ENCODE measurements at places on chromosomes 2 and 18.

- H3K4me1 ChIP-seq = no peaks in the 10 kb centered on the region
- no peak for DNase-seq
- H3K27ac ChIP-seq = no peak overlapping the region
- H3K27me3 ChIP-seq = no peaks in the 10 kb centered on the region
- H3K4me3 ChIP-seq = no peak overlapping the region
- H3K36me3 ChIP-seq = no peaks in the 10 kb centered on the region
Observed at GRCh38 chr2:189213250-189213649, 33.7 kb upstream of the COL5A2 start.

- no peak overlapping the region for H3K4me3 ChIP-seq
- no peak for DNase-seq
- peak overlapping the region; percentile 78 for H3K27ac ChIP-seq
Observed at GRCh38 chr2:216131175-216131926, 22.2 kb downstream of the XRCC5 start.

DNA sequence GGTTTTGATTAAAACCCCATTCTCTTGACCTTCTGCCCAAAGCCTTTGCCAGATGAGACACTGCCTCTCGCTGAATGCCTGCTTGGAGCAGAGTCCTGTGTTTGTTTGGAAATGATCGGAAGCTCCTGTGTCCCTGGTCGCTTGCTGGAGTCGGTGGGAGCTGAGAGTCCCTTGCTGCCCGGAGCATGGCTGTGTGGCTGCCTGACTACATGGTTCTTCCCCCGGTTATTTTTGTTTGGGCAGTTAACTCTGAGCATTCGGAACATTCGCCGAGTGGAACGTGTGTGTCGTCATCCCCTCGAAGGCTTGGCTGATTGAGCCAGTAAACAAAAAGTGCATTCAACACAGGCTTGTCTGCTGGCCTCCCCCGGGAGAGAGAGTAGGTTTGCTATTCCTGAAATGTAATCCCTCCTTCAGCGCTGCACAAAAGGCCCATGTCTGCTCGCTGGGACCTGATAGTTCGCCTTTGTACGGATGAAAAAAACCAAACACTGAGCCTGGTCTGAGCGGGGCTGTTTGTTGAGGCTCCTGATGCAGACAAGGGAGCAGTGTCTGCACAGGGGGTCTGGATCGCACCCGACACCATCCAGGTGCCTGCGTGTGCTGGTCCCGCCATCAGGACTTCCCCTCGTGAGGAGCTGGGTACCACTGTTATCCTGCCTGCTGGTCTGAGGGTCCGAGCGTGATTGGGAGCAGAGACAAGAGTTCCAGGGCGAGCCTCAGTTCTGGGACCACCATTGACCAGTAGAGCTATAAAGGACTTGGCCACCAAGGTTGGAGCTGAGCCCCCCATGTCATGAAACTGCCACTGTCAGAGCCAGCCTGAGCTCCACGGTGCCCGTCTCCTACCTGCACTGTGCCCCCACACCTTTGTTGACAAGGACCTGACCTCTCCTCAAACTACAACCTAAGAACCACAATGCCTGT is 83.8 kb downstream of the AGAP1 start:
- H3K27me3 ChIP-seq = no peaks in the 10 kb centered on the region
- no peak overlapping the region for H3K4me3 ChIP-seq
- peak overlapping the region; percentile 37 for H3K27ac ChIP-seq
- peak; percentile 57 for DNase-seq
- peaks cover 4% of the 10 kb centered on the region for H3K4me1 ChIP-seq

GRCh38 chr2:220434385-220434784 is 807.0 kb downstream of the SLC4A3 start:
- no peaks in the 10 kb centered on the region for H3K4me1 ChIP-seq
- H3K27me3 ChIP-seq = no peaks in the 10 kb centered on the region
- DNase-seq = no peak
- H3K27ac ChIP-seq = no peak overlapping the region

DNA sequence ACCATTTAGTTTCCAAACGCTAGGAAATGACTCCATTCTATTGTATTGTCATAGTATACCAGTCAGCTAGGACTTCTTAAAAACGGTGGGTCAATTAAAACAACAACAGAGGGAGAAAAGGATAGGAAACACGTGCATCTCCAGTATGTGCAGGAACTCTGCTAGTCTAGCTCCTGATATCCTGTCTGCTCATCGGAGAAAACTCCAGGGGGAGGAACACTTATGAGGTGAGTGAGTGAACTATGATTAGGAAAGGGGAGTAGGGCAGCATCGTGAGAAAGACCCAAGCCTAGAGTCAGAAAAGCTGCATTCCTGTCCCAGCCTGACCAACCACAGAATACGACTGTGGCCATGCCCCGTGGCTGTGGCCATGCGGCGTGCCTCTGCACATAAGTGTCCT is 34.2 kb downstream of the DTNB start:
- DNase-seq = no peak
- no peak overlapping the region for H3K27ac ChIP-seq
- H3K4me1 ChIP-seq = no peaks in the 10 kb centered on the region

- H3K4me1 ChIP-seq = no peaks in the 10 kb centered on the region
- no peak overlapping the region for H3K27ac ChIP-seq
- no peaks in the 10 kb centered on the region for H3K27me3 ChIP-seq
- H3K4me3 ChIP-seq = no peak overlapping the region
- no peaks in the 10 kb centered on the region for H3K36me3 ChIP-seq
- no peak for DNase-seq
Observed at GRCh38 chr18:59744271-59744721, 47.1 kb upstream of the CCBE1 start.

GRCh38 chr2:127579231-127579630 is 43.7 kb downstream of the MYO7B start:
- DNase-seq = no peak
- H3K27ac ChIP-seq = no peak overlapping the region
- H3K4me1 ChIP-seq = no peaks in the 10 kb centered on the region
- H3K36me3 ChIP-seq = no peaks in the 10 kb centered on the region
- no peaks in the 10 kb centered on the region for H3K27me3 ChIP-seq

- DNase-seq = no peak
- no peaks in the 10 kb centered on the region for H3K27me3 ChIP-seq
- peaks cover 10% of the 10 kb centered on the region for H3K36me3 ChIP-seq
- H3K4me1 ChIP-seq = no peaks in the 10 kb centered on the region
- no peak overlapping the region for H3K4me3 ChIP-seq
- H3K27ac ChIP-seq = no peak overlapping the region
Observed at GRCh38 chr2:218448934-218449333, 30.0 kb downstream of the VIL1 start.

GRCh38 chr2:189933041-189933440 is 129.5 kb downstream of the MSTN start:
- H3K4me1 ChIP-seq = no peaks in the 10 kb centered on the region
- H3K27ac ChIP-seq = no peak overlapping the region
- H3K36me3 ChIP-seq = no peaks in the 10 kb centered on the region
- no peaks in the 10 kb centered on the region for H3K27me3 ChIP-seq

GRCh38 chr2:177671662-177672061 is 279.1 kb downstream of the AGPS start:
- no peaks in the 10 kb centered on the region for H3K36me3 ChIP-seq
- DNase-seq = no peak
- H3K27ac ChIP-seq = no peak overlapping the region
- H3K4me3 ChIP-seq = no peak overlapping the region

DNA sequence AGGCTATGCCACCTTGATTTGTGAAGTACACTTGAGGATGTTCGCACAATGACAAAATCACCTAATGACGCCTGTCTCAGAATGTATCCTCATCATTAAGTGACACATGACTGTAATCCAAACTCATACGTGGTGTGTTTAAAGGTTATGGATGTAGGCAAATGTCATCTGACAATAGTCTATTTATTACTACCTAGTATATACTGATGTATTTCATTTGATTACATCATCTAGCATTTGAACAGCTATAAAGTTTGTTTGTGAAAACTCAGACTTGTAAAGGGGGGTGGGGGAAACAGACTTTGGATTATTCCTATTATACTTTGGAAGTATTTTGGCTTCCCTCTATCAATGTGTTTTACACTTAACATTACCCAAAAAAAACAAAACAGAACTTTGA is 129.9 kb downstream of the TANC1 start:
- DNase-seq = no peak
- peaks cover 18% of the 10 kb centered on the region for H3K4me1 ChIP-seq
- no peaks in the 10 kb centered on the region for H3K36me3 ChIP-seq
- H3K4me3 ChIP-seq = no peak overlapping the region
- H3K27ac ChIP-seq = peak overlapping the region; percentile 73

All from right lobe of liver (tissue), 6 donors.